ENCODE measurements at places on chromosomes 1 and 21. TPM values are rescaled to one million over a fixed set of nuclear protein-coding genes. Genes with fewer than 3 reads are reported as not detected.

Gene PDPN
- 46.9 TPM for polyA plus RNA-seq

DNA sequence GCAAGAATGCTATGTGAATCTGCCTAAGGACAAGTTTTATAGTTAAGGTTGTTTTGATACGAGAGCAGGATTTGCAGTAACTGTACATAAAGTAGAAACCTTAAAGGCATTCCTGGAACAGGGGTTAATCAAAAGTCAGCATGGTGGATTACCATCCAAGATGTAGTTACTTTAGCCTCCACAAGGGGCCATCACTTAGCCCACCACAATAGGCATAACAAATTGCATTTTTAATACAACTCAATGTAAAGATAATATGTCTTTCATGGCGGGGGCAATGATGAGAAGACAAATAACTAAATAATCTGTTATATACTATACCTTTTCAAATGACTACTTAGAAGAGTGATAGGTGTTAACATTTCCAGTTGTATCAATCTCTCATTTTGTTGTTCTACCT lies 611.2 kb upstream of the ADGRL4 start:
- no peaks in the 10 kb centered on the region for H3K27me3 ChIP-seq
- no peaks in the 10 kb centered on the region for H3K36me3 ChIP-seq
- no peak overlapping the region for H3K4me3 ChIP-seq
- H3K27ac ChIP-seq: no peak overlapping the region
- no peaks in the 10 kb centered on the region for H3K4me1 ChIP-seq

Gene COL6A1
- 275 TPM for polyA plus RNA-seq

GRCh38 chr1:231753313-231753712 lies 126.7 kb downstream of the DISC1 start:
- no peak overlapping the region for H3K4me3 ChIP-seq
- DNase-seq: no peak
- H3K36me3 ChIP-seq: peaks cover 3% of the 10 kb centered on the region

- no peaks in the 10 kb centered on the region for H3K36me3 ChIP-seq
- no peak overlapping the region for H3K27ac ChIP-seq
- no peak overlapping the region for H3K4me3 ChIP-seq
- H3K4me1 ChIP-seq: no peaks in the 10 kb centered on the region
Measured at GRCh38 chr1:157403203-157403602, 149.1 kb downstream of the FCRL5 start.

DNA sequence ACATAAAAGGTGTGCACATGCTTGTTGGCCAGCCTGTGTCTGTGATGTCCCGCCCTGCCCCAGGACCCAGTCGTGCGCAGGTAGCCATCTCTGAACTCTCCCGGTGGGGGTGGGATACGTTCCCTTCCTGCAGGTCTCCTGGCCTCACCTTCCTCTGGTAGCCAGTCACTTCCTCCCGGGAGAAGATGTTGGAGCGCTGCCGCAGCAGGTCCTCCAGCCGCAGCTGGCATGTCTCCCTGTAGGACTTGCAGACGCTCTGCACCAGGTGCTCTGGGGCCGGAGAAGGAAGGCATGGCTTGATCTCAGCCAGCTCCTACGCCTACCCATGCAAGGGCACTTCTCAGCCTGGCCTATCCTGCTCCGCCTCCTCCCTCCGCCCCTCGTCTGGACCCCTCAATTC lies 9.2 kb upstream of the LINGO4 start:
- no peaks in the 10 kb centered on the region for H3K36me3 ChIP-seq
- H3K4me1 ChIP-seq: peaks cover 7% of the 10 kb centered on the region

DNA sequence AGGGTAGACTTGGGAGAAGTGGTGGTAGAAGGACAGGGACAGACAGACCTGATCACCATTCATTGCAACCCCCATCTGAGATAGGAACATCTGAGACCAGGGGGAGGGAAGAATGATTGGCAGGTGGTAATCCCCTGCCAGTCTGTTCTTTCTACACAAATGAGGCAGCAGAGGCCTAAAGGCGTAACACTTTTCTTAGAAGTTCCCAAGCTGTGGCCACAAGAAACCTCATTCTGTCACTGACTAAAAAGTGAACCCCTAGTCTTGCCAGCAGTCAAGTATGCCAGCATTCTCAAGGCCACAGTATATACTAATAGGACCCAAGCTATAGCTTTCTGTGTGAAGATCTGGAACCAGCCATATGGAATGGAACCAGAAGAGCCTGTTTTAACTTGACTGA lies 638.0 kb downstream of the KCNT2 start:
- no peak overlapping the region for H3K27ac ChIP-seq
- no peaks in the 10 kb centered on the region for H3K27me3 ChIP-seq
- no peaks in the 10 kb centered on the region for H3K36me3 ChIP-seq
- H3K4me1 ChIP-seq: no peaks in the 10 kb centered on the region
- DNase-seq: no peak
- H3K4me3 ChIP-seq: no peak overlapping the region

DNA sequence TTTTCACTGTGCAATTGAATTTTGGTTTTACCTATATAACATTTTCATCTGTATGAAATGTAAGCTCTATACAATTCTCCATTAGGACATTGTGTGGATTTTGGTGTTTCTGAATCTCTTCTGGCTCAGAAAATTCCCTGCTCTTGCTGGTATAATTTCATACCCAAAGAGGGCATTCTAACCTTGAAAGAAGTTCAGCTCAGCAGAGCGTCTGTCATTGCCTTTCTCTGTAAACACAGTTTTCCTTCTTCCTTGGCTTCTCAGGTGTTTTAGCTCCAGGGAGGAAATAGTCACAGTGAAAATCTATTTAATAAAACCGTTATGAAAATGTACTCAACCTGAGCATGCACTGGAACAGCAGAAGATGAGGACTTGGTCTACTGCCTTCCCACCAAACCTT lies 16.0 kb downstream of the DISC1 start:
- peaks cover 16% of the 10 kb centered on the region for H3K4me1 ChIP-seq
- peak overlapping the region; percentile 83 for H3K27ac ChIP-seq
- H3K27me3 ChIP-seq: no peaks in the 10 kb centered on the region
- no peaks in the 10 kb centered on the region for H3K36me3 ChIP-seq
- no peak overlapping the region for H3K4me3 ChIP-seq

Gene RNU1-2
- not detected for polyA plus RNA-seq

GRCh38 chr1:28779751-28780408 lies 32.1 kb upstream of the OPRD1 start:
- no peak for DNase-seq
- peaks cover 7% of the 10 kb centered on the region for H3K4me1 ChIP-seq
- no peak overlapping the region for H3K4me3 ChIP-seq
- no peak overlapping the region for H3K27ac ChIP-seq

Gene LCE1D
- polyA plus RNA-seq: 0.39 TPM

Gene AVPR1B
- not detected for polyA plus RNA-seq

GRCh38 chr1:5379176-5379759 lies 613.0 kb downstream of the NPHP4 start:
- H3K4me1 ChIP-seq: peaks cover 8% of the 10 kb centered on the region
- no peaks in the 10 kb centered on the region for H3K27me3 ChIP-seq
- no peaks in the 10 kb centered on the region for H3K36me3 ChIP-seq
- H3K4me3 ChIP-seq: no peak overlapping the region

- H3K4me1 ChIP-seq: peaks cover 9% of the 10 kb centered on the region
- DNase-seq: no peak
- H3K27me3 ChIP-seq: peaks cover 29% of the 10 kb centered on the region
- no peaks in the 10 kb centered on the region for H3K36me3 ChIP-seq
Measured at GRCh38 chr1:110620686-110621085, 14.5 kb upstream of the KCNA2 start.

Gene CLDN17
- not detected for polyA plus RNA-seq

DNA sequence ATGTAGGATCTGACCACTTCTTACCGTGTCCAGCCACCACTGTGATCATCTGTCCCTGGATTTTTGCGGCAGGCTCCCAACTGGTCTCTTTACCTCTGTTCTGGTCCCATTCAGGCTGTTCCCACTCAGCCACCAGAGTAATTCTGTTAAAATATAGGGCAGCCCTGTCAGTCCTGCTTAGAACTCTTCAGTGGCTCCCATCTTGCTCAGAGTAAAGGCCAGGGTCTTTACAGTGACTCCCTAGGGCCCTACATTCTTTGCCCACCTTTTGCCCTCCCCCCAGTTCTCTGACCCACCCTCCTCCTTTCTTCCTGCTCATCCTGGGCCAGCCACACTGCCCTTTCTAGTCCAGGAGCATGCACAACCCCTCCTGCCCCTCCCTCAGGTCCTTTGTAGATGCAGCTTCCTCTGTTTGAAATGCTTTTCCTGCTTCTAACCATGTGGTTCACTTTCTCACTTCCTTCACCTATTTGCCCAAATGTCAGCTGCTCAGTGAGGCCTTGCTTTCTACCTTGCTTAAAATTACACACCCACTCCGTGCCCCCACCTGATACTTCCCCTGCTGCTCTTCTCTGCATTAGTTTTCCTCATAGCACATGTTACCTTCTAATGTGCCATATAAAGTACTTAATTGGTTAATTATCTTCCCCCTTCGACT lies 7.8 kb downstream of the UBIAD1 start:
- H3K27me3 ChIP-seq: no peaks in the 10 kb centered on the region
- H3K4me1 ChIP-seq: peaks cover 10% of the 10 kb centered on the region
- peaks cover 20% of the 10 kb centered on the region for H3K36me3 ChIP-seq
- no peak overlapping the region for H3K4me3 ChIP-seq

- no peak for DNase-seq
- H3K27ac ChIP-seq: peak overlapping the region; percentile 57
- peaks cover 85% of the 10 kb centered on the region for H3K4me1 ChIP-seq
- H3K36me3 ChIP-seq: peaks cover 3% of the 10 kb centered on the region
- H3K27me3 ChIP-seq: no peaks in the 10 kb centered on the region
- no peak overlapping the region for H3K4me3 ChIP-seq
Measured at GRCh38 chr21:42254651-42255601, 36.0 kb downstream of the ABCG1 start.

- H3K27ac ChIP-seq: no peak overlapping the region
Measured at GRCh38 chr21:46017148-46017547, 35.6 kb downstream of the COL6A1 start.

GRCh38 chr1:198268784-198269645 lies 112.2 kb downstream of the NEK7 start:
- H3K27me3 ChIP-seq: no peaks in the 10 kb centered on the region
- H3K36me3 ChIP-seq: no peaks in the 10 kb centered on the region
- H3K4me1 ChIP-seq: no peaks in the 10 kb centered on the region
- DNase-seq: no peak
- H3K27ac ChIP-seq: no peak overlapping the region

GRCh38 chr1:151509350-151510019 lies 1.7 kb upstream of the CGN start:
- H3K4me1 ChIP-seq: peaks cover 22% of the 10 kb centered on the region
- no peaks in the 10 kb centered on the region for H3K36me3 ChIP-seq
- H3K4me3 ChIP-seq: no peak overlapping the region
- no peak for DNase-seq
- H3K27ac ChIP-seq: no peak overlapping the region
- H3K27me3 ChIP-seq: peaks cover 8% of the 10 kb centered on the region

DNA sequence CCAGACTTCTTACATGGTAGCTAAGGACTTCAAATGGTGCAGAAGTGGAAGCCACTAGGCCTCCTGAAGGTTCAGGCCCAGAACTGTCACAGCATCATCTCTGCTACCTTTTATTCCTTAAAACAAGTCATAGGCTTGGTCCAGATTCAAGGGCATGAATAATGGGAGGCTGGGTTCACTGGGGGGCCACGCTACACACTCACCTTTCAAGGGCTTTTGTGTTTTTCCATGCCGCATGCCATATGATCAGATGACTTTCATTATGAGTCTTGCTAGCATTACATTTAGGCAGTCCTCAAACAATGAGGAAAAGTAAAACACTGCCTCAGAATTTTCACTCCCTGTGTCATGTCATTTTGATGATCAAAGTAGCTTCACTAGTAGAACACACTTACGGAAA lies 83.4 kb downstream of the VPS26C start:
- no peak overlapping the region for H3K27ac ChIP-seq
- H3K4me1 ChIP-seq: no peaks in the 10 kb centered on the region
- no peaks in the 10 kb centered on the region for H3K27me3 ChIP-seq
- H3K4me3 ChIP-seq: no peak overlapping the region

DNA sequence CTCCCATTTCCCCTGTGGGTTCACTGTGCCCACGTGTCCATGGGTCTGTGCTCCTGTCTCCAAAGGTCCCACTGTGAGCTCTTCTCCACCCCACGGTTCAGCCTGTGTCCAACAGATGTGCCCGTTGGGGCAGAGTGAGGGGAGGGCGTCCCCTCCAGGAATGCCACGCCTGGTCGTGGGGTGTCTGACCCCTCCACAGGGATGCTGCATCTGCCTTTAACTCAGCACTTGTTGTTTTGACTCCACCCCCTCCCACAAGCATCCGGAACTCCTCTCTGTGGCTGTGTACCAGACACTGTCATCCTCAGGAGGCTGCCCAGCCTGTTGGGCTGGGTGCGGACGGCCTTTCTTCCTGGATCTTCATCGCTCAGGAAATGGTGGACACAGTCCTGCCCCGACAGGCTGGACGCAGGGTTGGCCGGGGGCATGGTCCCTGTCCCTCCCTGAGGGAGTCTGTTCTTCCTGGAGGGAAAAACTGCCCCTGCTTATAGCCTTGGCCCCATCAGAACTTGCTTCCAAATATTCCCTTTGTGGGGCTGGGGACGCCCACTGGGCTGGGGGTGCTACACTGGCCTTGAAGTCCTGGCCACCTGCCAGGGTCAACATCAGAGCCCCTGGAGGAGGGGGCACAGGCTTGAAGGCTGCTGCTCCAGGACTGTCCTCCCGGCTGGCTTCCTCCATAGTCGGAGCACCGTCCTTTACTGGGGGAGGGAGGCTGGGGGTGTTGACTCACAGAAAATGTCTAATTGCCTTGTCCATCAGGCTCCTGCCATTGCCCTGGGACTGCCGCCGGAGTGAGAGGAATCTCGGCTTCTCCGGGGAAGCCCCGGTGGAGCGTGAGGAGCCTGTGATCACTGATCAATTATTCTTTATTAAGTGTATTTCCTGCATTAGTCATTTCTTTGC lies 182.0 kb upstream of the C1orf174 start:
- H3K4me1 ChIP-seq: peaks cover 39% of the 10 kb centered on the region
- DNase-seq: no peak
- H3K4me3 ChIP-seq: no peak overlapping the region
- H3K36me3 ChIP-seq: no peaks in the 10 kb centered on the region
- H3K27ac ChIP-seq: no peak overlapping the region
- H3K27me3 ChIP-seq: no peaks in the 10 kb centered on the region

Gene UBE2U
- polyA plus RNA-seq: not detected

DNA sequence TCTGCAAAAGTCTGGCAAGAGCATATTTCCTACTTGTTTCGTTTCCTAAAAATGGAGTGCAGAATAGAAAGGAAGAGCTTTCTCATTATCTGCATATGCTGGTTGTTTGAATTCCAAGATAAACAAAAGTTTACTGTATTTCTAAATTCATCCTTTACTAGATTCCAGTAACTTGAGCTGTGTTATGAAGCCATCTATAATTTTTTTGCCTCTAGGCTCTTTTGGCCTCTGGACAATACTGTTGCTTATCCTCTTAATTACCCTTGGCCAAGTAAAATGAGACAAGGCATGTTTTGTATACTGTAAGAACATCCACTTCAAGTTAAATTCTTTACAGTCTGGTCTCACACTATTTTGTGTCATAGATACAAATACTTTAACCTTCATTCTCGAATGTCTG lies 45.6 kb upstream of the HFM1 start:
- no peak for DNase-seq
- H3K4me3 ChIP-seq: no peak overlapping the region
- H3K36me3 ChIP-seq: no peaks in the 10 kb centered on the region
- H3K4me1 ChIP-seq: no peaks in the 10 kb centered on the region

GRCh38 chr1:51867479-51868232 lies 10.9 kb downstream of the NRDC start:
- H3K27me3 ChIP-seq: no peaks in the 10 kb centered on the region
- peaks cover 3% of the 10 kb centered on the region for H3K36me3 ChIP-seq
- no peak for DNase-seq
- H3K27ac ChIP-seq: no peak overlapping the region
